ENCODE measurements at places on chromosomes 13 and 19. TPM values are rescaled to one million over a fixed set of nuclear protein-coding genes. Genes with fewer than 3 reads are reported as not detected.
A peak's percentile ranks its signal among the peaks of the same experiment; 100 is the strongest.

DNA sequence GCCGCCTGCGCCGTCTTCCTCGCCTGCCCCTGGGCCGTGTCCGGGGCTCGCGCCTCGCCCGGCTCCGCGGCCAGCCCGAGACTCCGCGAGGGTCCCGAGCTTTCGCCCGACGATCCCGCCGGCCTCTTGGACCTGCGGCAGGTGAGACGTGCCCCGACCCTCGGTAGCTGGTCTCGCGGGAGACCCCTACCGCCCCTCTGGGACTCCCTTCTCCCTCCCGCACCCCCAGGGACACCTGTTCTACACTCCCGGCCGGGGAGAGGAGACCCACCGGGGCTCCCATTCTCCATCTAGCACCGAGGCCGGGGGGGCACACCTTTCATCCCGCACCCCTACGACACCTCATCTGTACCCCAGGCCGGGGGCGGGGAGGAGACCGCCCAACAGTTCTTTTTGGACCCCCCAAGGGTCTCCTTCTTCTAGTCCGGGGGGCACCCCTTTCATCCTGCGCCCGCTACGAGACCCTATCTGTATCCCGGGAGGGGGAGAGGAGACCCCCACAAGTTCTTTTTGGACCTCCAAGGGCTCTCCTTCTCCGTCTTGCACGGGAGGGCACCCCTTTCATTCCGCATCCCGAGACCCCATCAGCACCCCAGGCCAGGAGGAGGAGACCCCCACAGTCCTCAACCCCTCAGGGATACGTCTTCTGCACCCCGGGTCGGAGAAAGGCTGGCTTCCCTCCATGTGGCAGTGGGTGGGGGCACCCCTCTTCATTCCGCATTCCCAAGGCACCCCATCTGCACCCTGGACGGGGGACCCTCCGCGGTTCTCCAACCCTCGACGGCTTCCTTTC lies 533 bp downstream of the TNFSF9 start:
- H3K4me3 ChIP-seq: peak overlapping the region; percentile 55
- no peak overlapping the region for H3K27ac ChIP-seq
- no peaks in the 10 kb centered on the region for H3K36me3 ChIP-seq
- H3K27me3 ChIP-seq: peaks cover 15% of the 10 kb centered on the region
- peaks cover 41% of the 10 kb centered on the region for H3K4me1 ChIP-seq

DNA sequence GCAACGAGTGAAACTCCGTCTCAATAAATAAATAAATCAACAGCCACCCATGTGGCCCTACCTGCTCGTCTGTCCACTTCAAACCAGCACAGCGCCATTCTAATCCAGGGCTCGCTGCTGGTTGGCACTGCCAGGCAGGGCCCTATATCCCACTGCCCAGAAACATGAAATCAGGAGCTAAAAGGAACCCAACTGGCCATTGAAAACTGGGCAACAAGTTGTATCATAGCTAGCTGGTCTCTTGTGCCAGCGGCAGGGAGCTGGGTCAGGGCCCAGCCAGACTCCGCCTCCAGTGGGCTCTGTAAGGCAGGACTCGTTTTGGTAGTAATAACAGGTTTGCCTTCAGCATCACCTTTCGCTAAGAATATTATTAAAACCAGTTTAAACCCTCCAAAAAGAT lies 39.3 kb downstream of the GGACT start:
- H3K4me1 ChIP-seq: no peaks in the 10 kb centered on the region
- DNase-seq: no peak
- H3K4me3 ChIP-seq: no peak overlapping the region
- H3K27me3 ChIP-seq: no peaks in the 10 kb centered on the region

HDGFL2 gene
- total RNA-seq: 17.2 TPM

DNA sequence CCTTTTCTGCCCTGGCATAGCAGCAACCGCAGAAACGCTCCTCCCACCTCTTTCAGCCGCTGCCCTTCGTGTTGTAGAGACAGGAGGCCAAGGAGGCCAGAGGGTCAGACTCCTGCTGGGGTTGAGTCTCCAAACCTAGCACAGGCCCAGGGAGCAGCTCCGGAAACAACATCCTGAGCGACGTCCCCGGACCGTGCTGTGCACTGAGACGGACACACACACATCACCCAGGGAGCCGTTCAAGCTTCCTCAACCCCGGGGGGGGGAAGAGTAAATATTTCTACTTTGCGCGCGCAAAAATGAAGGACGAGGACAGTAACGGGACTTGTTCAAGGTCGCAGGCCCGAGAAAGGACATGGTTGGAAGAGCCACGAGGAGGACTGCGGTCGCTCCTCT lies 657 bp downstream of the ZNF550 start:
- peaks cover 25% of the 10 kb centered on the region for H3K4me1 ChIP-seq
- H3K4me3 ChIP-seq: peak overlapping the region; percentile 94
- DNase-seq: peak; percentile 32
- H3K36me3 ChIP-seq: peaks cover 23% of the 10 kb centered on the region
- H3K27ac ChIP-seq: no peak overlapping the region

DNA sequence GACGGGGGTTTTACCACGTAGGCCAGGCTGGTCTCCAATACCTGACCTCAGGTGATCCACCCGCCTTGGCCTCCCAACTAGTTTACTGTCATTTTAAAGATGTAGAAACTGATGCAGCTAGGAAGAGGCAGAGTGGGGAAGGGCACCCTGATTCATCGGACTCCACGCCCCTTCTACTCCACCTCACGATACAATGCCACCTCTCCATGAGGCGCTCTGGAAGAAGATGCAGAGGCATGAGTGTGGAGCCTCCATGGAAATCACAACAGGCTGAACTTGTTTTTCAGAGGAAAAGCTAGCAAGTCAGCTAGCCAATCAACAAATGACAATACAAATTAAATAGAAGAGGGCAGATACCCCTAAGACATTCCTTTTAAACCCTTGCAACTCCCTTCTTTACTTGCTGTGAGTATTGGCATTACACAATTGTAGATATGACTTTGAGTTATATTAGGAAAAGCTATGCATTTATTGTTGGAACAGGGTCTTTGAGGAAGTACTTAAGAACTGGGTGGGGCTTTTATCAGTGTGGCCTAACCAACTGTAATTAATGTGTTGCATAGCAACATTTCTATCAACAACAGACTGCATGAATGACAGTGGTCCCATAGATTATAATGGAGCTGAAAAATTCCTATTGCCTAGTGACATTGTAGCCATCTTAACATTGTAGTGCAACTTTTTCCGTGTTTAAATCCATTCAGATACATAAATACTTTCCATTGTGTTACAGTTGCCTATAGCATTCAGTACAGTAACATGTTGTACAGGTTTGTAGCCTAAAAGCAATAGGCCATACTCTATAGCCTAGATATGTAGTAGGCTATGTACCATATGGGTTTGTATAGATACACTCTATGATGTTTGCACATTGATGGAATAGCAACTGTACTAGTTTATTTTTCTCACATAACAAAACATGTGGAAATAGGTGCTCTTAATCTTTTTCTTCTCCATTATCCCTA lies 17.6 kb downstream of the WDFY2 start:
- no peaks in the 10 kb centered on the region for H3K36me3 ChIP-seq
- no peak for DNase-seq
- no peaks in the 10 kb centered on the region for H3K27me3 ChIP-seq
- no peak overlapping the region for H3K27ac ChIP-seq

DNA sequence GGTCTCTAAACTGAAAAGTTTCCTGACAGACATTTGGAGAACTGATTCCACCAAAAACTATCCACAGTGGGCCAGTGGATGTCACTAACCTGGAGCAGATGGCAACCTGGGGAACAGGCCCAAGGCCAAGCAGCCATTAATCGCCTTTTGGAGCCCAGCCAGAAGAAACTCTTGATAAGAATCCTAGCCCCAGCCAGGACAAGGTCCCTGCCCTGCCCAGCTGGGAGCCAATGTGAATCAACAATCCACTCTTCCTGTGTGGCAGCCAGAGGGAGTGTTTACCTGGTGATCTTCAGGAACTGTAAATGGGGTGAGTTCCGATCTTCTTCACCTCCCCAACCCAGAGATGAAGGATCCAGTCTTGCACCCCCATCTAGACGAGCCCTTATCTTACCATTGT lies 14.5 kb upstream of the IGSF23 start:
- no peak overlapping the region for H3K27ac ChIP-seq
- no peak for DNase-seq
- H3K4me3 ChIP-seq: no peak overlapping the region
- H3K27me3 ChIP-seq: peaks cover 4% of the 10 kb centered on the region

GRCh38 chr13:92297971-92298942 lies 899.8 kb downstream of the GPC5 start:
- DNase-seq: no peak
- no peak overlapping the region for H3K27ac ChIP-seq
- H3K36me3 ChIP-seq: no peaks in the 10 kb centered on the region
- no peak overlapping the region for H3K4me3 ChIP-seq
- H3K4me1 ChIP-seq: no peaks in the 10 kb centered on the region
- no peaks in the 10 kb centered on the region for H3K27me3 ChIP-seq

DNA sequence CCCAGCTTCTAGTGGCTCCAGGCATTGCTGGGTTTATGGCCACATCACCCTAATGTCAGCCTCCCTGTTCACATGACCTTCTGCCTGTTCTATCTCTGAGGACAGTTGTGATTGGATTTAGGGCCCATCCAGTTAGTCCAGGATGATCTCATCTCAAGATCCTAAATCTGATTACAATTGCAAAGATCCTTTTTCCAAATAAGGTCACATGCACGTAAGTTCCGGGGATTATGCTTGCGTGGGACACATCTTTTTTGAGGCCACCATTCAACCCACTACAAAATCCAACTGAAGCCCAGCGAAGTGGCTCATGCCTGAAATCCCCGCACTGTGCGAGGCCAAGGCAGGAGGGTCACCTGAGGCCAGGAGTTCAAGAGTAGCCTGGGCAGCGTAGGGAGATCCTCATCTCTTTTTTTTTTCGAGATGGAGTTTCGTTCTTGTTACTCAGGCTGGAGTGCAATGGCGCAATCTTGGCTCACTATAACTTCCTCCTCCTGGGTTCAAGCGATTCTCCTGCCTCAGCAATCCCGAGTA lies 12.3 kb downstream of the PLD3 start:
- H3K36me3 ChIP-seq: peaks cover 3% of the 10 kb centered on the region
- no peak overlapping the region for H3K4me3 ChIP-seq
- H3K27me3 ChIP-seq: no peaks in the 10 kb centered on the region
- DNase-seq: no peak
- H3K4me1 ChIP-seq: peaks cover 26% of the 10 kb centered on the region

- no peaks in the 10 kb centered on the region for H3K27me3 ChIP-seq
- H3K4me3 ChIP-seq: no peak overlapping the region
- H3K36me3 ChIP-seq: no peaks in the 10 kb centered on the region
- no peak overlapping the region for H3K27ac ChIP-seq
Observed at GRCh38 chr13:45468635-45469034, 3.9 kb downstream of the COG3 start.

GRCh38 chr19:7738023-7738422 lies 6.1 kb upstream of the CLEC4G start:
- H3K4me1 ChIP-seq: no peaks in the 10 kb centered on the region
- H3K36me3 ChIP-seq: no peaks in the 10 kb centered on the region
- no peak for DNase-seq
- H3K27ac ChIP-seq: no peak overlapping the region

- H3K4me3 ChIP-seq: no peak overlapping the region
- H3K27me3 ChIP-seq: no peaks in the 10 kb centered on the region
- H3K36me3 ChIP-seq: no peaks in the 10 kb centered on the region
Observed at GRCh38 chr13:88042489-88042888, 371.3 kb downstream of the SLITRK5 start.

- H3K27ac ChIP-seq: peak overlapping the region; percentile 90
- H3K4me3 ChIP-seq: peak overlapping the region; percentile 88
- H3K4me1 ChIP-seq: peaks cover 35% of the 10 kb centered on the region
- DNase-seq: peak; percentile 28
Observed at GRCh38 chr13:74132776-74133656, 1.2 kb downstream of the KLF12 start.
